Placental pericyte (primary cell): ENCODE measurements at places on chromosomes 5 and 9. TPM values are rescaled to one million over a fixed set of nuclear protein-coding genes. Genes with fewer than 3 reads are reported as not detected.

Gene FAM169A
- under 0.01 and 0.57 TPM in 2 replicates for total RNA-seq

Gene CYSRT1
- 0.14 and 0.66 TPM in 2 replicates for total RNA-seq

Gene AGXT2
- total RNA-seq = not detected in 2 replicates

Gene SARDH
- 11.9 and 12.5 TPM in 2 replicates for total RNA-seq
